SK-N-MC (cell line): ENCODE measurements at places on chromosomes 12 and 14.

DNA sequence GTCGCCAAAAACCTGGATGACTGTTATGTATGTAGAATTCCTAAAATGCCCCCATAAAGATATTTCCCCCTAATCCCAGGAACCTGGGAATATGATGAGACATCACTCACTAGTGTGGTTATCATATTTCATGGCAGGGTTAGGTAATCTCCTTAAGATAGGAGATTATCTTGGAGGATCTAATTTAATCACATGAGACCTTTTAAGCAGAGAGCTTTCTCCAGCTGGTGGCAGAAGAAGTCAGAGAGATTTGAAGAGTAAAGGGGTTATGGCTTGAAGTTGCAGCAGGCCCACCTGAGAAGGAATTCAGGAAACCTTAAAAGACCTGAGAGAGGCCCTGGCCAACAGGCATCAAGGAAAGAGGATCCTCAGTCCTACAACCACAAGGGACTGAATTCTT is 53.6 kb downstream of the DYRK2 start:
- DNase-seq, result no peak

GRCh38 chr14:32578181-32578580 is 249.1 kb downstream of the AKAP6 start:
- no peak for DNase-seq

DNA sequence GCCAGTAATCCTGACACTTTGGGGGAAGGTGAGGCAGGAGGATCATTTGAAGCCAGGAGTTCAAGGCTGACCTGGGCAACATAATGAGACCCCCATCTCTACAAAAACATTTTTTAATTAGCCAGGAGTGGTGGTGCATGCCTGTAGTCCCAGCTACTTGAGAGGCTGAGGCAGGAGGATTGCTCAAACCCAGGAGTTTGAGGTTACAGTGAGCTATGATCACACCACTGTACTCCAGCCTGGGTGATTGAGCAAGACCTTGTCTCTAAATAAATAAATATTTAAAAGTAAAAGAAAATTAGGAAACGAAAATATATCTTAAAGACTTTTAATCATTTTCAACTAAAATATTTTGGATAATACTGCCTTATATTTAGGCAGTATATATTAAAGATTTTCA is 25.9 kb downstream of the CKB start:
- DNase-seq, result no peak

DNA sequence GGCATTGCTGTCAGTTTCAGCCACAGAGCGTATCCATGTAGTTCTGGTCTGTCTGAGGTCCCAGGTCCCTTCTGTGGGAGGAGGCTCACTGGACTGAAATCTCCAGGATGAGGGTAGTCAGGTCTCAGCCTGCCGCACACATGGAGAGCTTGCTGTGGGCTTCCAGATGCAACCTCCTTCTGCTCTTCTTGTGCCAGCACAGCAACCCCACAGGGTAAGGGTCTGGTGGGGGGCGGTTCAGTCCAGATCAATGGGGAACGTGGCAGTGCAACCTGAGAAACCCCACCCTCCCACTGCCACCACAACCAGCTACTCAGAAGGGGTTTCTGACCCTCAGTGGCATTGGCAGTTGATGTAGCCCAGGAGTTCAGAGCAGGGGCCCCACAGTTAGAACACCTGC is 61.2 kb downstream of the BEGAIN start:
- DNase-seq, result no peak

DNA sequence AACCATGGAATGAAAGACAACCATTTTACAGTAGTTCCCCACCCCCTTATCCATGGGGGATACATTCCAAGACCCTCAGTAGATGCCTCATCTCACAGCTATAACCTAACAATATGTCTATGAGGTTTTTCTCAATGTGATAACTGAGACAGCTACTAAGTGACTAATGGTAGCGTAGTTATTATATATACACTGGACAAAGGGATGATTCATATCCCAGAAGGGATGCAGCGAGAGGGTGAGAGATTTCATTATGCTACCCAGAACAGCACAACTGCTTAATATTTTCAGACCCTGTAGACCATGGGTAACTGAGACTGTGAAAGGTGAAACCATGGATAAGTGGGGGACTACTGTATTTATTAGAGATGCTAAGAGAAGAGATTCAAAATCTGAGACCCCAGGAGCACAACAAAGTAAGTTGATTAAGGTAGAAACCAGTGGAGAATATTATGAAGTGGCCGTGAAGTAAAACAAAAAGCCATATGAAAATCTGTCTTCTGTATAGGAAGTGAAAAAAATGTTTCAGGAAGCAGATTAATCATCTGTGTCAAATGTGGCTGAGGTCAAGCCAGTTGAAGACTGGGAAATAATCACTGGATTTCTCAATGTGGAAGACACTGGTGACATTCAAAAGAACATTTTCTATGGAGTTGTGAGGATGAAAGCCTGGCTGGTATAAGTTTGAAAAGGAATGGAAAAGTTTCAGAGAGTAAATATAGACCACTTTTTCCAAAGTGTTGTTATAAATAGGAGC is 77.2 kb downstream of the RPL10L start:
- no peak for DNase-seq

- DNase-seq, result no peak
Observed at GRCh38 chr12:32777159-32777558, 21.5 kb upstream of the YARS2 start.

- DNase-seq, result no peak
Observed at GRCh38 chr14:76844223-76844622, 18.0 kb downstream of the LRRC74A start.

- no peak for DNase-seq
Observed at GRCh38 chr14:102933618-102934231, 11.3 kb downstream of the AMN start.

- DNase-seq, result no peak
Observed at GRCh38 chr14:27727251-27727770, 1039.3 kb upstream of the FOXG1 start.

- DNase-seq, result no peak
Observed at GRCh38 chr12:26062006-26062405, 62.8 kb downstream of the BHLHE41 start.

DNA sequence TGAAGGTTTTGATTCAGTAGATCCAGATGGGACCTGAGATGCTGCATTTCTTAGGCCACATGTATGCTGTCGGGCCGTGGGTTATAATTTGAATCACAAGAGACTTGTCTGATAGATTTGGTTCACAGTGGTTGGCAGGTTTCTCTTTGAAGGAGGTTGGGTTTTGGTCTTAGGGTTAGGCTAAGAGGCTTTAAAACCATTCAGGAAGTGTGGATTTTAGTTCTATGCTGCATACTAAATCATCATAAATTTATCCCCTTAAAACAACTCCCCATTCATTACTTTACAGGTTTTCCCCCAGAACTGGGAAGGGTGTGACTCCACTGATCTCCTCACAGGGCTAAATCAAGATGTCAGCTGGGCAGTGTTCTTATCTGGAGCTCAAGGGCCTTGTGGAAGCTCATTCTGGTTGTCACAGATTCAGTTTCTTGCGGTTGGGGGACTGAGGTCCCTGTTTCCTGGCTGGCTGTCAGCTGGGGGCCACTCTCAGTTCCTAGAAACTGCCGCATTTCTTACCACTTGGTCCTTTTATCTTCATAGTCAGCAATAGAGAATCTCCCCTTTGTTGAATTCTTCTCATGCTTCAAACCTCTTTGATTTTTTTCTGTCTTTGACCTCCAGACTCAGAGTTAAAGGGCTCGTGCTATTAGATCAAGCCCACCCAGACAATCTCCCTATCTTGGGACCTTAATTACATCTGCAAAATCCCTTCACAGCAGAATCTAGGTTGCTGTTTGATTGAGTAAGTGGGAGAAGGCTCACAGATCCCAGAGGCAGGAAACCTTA is 20.6 kb upstream of the PCNX1 start:
- no peak for DNase-seq

- DNase-seq, result no peak
Observed at GRCh38 chr12:92027701-92028440, 117.8 kb downstream of the BTG1 start.

- DNase-seq, result no peak
Observed at GRCh38 chr12:93786656-93787397, 109.7 kb downstream of the CRADD start.

DNA sequence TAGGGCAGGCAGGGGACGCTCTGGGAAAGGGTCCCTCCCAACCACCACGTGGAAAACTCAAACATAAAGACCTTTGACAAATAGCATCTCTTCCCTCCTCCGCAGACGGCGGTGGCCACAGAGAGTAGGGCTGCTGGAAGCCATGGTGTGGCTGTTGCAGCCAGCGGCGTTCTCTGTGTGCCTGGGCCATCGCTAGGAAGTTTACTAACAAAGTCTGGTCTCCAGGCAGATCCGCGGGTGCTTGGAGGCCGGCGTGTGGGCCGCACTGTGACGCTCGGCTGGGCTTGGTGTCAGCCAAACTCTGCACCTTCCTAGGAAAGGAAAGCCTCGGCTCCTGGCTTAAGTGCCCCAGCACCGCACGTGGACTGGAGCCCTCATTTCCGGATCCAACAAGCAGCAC is 65.6 kb downstream of the CCDC88C start:
- DNase-seq, result no peak

DNA sequence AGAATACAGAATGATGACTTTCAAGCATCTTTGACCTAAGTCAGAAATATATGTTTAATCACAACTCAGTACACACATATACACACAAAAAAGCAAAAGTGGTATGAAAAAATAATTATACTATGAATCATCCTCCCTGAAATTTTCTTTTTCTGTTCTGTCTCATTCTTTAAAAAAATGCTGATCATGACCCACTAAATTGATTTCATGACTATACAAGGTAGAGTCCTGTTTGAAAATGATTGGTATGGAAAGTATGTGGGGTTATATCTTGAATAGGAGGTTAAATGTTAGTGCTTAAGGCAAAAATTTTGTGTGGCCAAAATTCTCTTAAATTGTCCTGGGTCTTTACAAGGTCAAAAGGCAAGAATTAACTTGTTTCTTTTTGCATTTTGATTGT is 80.4 kb downstream of the SUDS3 start:
- no peak for DNase-seq

- DNase-seq, result no peak
Observed at GRCh38 chr14:75128596-75128990, 1.7 kb upstream of the NEK9 start.

DNA sequence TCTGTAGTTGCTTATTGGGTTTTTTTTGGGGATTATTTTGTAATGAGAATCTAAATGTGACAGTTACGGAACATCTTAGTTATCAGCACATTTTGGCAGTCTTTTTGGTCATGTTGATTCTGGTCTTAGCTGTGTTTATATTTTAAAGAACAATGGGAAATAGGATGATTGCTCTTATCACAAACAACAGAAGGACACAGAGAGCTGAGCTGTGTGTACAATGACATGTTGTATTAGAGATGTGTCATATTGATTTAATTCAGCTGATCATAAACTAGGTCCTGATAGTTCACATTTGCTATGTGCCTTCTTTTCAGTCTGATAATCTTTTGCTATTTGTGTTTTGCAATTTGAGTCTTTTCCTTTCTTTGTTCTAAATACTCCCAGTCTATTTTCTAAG is 781.7 kb downstream of the TRHDE start:
- DNase-seq, result no peak

- DNase-seq, result no peak
Observed at GRCh38 chr12:38907201-38907923, 2.0 kb upstream of the CPNE8 start.

DNA sequence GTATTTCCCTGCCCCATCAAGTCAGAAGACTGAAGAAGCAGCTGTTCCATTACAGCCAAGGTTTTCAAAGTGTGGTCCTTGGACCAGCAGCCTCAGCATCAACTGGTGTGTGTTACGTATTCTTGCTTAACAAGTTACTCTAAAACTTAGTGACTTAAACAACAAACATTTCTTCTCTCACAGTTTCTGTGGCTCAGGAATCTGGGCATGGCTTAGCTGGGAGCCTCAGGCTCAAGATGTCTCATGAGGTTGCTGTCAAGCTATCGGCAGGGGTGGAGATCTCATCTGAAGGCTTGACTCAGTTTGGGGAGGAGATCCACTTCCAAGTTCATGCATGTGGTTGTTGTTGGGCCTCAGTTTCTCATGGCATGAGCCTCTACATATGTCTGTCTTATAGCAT is 174.5 kb downstream of the KTN1 start:
- DNase-seq, result no peak

DNA sequence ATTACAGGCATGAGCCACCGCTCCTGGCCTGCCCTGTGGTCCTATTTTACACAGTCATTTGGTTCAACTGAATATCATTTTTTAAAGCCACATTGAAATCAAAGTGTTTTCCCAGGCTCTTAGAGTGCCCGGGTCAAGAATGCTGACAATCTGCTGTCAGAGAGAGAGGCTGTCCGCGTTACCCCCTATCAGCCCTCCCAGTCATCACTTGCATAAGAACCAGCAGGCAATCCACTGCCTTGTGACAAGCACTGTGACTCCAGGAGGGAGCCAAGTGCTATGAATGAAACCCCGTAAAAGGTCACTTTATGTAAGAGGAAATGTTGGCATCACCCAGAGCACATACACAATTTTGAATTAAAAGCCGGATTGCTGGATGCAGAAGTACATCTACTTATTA is 13.5 kb downstream of the PHLDA1 start:
- DNase-seq, result no peak

- DNase-seq, result no peak
Observed at GRCh38 chr14:89247457-89248122, 169.4 kb downstream of the FOXN3 start.

DNA sequence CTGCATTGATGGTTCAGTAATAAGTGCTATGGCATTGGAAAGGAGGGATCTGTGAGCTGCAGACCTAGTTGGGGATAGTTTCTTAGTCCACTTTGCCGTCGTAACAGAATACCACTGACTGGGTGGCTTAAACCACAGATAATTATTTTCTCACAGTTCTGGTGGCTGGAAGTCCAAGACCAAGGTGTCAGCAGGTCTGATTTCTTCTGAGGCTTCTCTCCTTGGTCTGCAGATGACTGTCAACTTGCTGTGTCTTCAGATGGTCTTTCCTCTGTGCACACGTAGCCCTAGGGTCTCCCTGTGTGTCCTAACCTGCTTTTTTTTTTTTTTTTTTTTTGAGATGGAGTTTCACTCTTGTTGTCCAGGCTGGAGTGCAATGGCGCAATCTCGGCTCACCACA is 126.1 kb downstream of the MYRFL start:
- DNase-seq, result no peak

DNA sequence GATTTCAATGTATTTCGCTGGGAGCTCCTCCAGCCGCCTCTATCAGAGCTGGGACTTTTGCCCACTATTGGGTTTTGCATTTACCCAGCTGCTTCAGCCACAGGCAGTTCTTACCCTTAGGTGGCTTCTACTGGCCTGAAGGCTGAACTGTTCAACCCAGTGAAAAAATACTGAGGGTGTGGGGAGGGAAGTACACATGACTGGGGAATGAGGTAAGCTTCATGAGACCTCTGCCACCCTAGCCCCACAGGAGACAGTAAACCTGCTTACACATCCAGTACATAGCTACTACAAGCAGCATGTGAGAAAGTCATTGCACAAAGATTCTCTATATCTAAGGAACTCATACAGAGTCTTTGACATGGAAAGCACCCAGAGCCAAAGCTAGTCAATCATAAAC is 411.1 kb downstream of the SYT1 start:
- no peak for DNase-seq

- no peak for DNase-seq
Observed at GRCh38 chr14:23577710-23578392, 739 bp downstream of the JPH4 start.

DNA sequence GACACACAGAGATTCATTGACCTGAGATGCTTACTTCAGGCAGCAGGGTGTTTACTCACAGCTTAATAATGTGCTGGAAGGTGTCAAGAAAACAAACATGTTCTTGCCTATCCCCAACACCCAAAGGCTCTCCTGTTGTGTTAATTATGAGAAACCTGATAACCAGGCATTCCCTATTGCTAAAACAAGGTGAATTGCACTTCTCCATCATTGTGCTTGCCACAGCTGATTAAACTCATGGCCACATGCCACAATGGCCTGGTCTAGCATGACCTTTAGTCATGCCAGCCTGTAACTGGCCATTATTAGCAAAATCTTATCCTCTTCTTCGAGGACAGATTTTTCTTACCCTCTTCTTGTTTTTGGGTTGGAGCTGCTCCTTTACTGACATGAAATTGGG is 21.4 kb downstream of the SMOC1 start:
- DNase-seq, result no peak
